ENCODE measurements at places on chromosomes 2 and 18.

DNA sequence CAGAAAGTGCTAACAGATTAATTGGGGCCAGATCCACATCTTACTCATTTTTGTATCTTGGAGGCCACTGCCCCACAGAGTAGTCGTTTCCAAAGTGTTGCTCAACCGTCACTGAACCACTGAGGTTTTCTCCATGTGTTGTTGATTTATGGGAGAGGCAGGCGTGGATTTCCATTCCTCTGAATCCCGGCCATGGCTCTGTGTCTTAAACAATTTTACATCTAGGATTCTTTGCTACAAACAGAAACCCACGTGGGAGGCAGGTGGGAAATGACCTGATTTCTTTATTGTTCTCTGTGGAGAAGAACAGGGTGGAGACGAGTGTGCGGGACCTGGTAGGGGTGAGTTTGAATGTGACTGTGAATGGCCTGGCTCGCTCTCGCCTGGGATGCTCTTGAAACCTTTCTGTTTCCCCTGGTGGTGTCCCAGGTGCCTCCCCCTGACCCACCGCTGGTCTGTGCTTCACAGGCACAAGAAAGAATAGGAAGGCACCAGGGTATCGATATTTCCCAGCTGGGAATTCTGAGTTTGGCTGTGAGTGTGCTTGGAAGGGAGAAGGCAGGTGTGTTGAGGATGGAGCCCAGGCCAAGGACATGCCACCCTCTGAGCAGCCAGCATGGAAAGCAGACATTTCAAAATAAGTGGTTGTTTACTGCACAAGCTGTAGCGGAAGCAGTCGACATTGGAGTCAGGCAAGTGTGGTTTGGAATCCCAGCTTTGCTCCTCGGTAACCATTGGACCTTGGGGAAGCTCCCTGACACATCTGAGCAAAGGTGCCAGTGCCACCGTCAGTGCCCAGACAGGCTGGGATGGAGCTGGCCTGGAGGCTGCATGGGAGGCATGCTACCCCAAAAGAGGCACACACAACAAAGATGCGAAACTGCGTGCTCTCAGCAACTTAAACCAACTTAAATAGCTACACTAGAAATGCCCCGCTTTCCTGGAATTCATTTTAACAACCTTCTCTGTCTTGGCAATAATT lies 50.0 kb downstream of the LPIN1 start:
- no peak for DNase-seq

- peak; percentile 36 for DNase-seq
Observed at GRCh38 chr18:24019641-24020331, 5.2 kb downstream of the TTC39C start.

DNA sequence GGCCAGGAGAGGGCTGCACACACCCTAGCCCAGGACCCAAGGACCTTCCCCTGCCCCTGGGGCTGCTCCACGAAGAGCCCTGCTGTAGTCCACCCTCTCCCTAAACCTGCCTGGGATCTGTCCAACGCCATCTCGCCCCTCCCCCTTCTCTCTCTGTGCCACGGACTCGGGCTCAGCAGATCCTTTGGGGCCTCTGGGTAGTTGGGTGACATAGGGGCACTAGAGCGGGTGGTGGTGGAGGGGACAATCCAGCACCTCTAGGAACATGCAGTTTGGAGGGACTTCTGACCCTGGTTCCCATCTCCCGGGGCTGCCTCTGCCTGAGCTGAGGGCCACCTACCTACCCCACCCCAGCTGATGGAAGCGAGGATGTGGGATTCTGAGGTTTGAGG lies 7.3 kb upstream of the CRYBA2 start:
- DNase-seq = no peak

DNA sequence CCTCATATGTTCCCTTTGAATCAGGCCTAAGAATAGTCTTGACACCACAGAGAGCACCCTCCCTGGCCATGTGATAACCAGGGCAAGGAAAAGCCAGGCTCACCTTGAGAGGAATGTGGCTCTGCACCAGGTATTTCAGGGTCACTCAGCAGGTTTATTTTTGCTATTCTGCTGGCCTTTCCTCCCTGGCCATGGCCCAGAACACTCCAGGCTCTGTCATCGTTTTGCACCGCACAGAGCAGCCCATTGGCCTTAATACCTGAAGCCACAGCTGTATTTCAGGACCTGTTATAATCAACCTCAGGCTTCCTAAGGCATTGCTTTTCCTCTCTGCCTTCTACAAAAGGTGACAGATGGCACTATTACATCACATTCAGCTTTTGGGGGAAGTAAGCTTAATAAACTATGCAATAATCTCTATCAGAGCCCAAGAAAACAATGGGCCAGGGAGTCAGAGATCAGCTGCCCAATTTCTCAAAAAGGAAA lies 668.3 kb downstream of the IRS1 start:
- no peak for DNase-seq
